EL (cell line): ENCODE measurements at places on chromosomes 3 and 15.

- DNase-seq, result peak; percentile 94
Observed at GRCh38 chr3:107884719-107885460, 205.9 kb downstream of the CD47 start.

DNA sequence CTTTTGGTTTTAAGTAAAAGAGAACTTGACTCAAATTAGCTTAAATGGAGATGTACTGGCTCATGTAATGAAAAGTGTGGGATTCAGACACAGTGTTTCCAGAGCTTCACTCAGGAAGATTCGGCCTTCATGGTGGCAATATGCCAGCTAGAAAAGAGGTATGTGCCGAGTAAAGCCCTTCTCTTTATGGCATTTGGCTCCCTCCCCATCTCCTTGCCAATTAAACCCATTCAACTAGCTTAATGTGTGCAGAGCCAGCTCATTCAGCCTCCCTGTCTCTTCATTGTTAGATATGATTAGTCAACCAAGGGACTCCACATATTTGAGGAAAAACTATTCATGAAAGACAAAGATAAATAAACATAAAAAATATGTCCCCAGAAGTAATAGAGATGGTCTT is 15.0 kb upstream of the TRANK1 start:
- peak; percentile 28 for DNase-seq

GRCh38 chr15:68304589-68305337 is 27.2 kb downstream of the FEM1B start:
- DNase-seq, result no peak

- DNase-seq, result peak; percentile 56
Observed at GRCh38 chr3:139906418-139906817, 28.6 kb upstream of the CLSTN2 start.

- DNase-seq, result no peak
Observed at GRCh38 chr3:114005481-114005880, 50.8 kb downstream of the CCDC191 start.

- DNase-seq, result no peak
Observed at GRCh38 chr15:67736810-67737209, 88.5 kb upstream of the SKOR1 start.

DNA sequence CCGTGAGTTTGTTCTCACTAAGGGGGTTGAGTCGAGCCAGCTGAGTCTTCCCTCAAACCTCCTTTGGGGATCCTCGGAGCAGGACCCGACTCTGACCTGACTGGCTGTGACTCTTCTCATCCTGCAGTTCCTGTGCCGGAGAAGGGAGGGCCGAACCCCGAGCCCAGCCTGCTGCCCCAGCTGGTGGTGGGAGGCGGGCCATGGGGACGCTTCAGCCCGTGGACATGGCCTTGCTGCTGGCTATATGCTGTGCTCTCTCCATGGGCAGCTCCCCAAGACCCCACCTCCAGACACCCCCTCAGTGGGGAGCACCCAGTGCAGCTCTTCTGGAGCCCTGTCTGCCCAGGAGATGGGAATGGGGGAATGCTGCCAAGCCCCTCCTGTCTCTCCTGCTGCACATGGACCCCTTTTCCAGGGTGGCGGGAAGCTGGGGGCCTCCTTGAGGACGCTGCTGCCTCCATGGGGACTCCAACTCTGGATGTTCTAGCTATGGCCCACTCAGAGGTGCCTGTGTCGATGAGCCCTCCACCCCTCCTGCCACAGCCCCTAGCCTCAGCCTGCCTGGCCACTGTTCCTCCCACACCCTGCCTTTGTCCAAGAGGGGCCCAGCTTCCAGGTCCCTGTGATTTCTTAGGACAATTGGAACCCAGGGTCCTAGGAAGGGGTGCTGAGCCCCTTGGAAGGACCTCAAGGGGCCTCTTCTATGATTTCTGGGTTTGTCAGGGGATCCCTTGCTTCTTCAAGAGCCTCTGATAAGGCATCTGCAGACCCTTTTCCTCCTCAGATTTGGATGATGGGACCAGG is 12.8 kb downstream of the C15orf39 start:
- no peak for DNase-seq

- DNase-seq, result no peak
Observed at GRCh38 chr3:102237181-102237580, 197.6 kb upstream of the ZPLD1 start.

- DNase-seq, result no peak
Observed at GRCh38 chr15:27028858-27029477, 58.0 kb downstream of the GABRG3 start.
